ENCODE measurements at places on chromosomes 11 and 22.

DNA sequence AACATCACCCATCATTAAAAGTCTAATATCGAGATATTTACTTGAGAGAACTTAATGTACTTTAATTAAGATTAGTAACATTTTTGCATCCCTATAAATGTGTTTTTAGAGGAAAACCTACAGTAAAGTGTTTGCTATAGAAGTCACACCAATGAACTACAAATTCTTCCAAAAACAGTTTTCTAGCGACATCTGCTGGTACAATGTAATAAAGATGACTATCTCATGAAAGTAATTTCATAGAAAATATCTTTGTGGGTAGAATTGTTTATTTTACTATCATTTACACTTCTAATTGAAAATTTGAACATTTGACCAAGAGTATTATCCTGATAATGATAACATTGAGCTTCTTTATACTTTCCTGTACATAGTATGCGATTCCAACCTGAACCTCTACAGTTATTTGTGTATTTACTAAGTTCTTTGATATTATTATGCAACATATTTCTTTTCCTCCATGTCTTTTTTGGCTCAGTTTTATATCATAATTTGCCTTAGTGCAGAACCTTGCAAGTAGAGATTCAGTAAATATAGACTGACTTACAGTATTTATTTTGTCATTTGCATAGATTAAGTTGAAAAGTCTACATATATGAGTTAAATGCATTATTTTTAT, 252.7 kb downstream of the TMEM135 start:
- DNase-seq = peak; percentile 39

GRCh38 chr11:119307974-119308373, 9.0 kb downstream of the MCAM start:
- DNase-seq = no peak

DNA sequence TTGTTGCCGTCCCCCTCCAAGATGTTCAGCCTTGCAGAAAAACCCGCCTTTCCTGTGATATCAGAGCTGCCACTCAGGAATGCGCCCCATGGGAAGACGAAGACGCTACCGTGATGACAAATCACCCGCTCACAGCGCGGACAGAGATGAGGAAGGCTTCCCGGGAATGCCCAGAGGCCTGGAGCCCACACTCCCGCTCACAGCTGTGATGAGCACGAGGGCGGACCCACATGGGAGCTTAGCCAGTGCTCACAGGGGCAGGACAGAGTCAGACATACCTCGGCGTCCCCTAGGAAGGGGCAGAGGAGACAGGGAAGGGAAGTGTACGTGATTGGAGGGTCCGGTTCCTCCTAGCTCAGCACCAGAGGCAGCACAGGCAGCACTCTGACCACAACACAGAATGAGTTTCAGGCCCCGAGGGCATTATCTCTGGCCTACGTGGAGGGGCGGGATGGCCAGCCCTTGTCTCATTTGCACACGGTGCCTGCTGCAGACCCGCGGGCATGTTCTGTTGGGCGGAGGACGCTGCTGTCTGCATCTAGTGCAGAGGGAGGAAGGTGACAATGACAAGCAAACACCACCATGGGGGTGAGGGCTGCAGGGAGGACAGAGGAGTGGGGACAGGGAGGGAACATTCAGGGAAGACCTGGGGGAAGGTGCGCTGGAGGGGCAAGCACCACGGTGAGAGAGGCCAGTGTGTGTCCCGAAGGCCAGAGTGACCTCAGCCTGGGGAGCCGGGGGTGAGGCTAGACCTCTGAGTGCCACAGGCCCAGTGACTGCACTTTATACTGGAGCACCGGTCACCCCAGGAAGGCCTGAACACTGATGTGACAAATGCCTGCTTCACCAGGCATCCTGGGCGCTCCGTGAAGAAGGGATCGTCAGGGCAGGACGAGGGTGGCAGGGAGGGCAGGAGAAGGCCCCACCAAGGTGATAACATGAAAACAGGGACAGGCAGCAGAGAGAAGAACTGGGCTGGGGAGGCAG, 79.6 kb downstream of the CELSR1 start:
- no peak for DNase-seq

GRCh38 chr22:20569059-20570058, 61.9 kb downstream of the MED15 start:
- DNase-seq = no peak

Measured in NCI-H526 treated with DMSO at 0.1 percent for 48 hours (cell line).